ENCODE measurements at places on chromosomes 12 and 14.

DNA sequence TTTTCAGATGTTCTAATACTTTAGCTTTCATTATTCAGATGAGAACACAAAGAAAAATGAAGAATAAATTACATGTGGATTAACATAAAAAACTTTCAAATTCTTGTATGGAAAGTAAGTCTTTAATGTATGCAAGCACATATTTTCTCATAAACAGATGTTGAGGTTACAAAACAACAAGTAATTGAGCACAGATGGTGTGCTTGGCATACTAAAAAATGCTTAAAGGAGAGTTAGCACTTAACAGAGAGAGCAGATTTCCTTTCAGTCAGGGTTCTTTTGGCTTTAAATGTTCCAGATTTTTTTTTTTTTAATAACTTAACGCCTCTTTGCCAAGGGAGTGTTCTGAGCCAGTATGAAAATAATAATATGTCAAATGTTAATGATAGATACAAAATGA lies 96.0 kb downstream of the RASSF9 start:
- DNase-seq: no peak

DNA sequence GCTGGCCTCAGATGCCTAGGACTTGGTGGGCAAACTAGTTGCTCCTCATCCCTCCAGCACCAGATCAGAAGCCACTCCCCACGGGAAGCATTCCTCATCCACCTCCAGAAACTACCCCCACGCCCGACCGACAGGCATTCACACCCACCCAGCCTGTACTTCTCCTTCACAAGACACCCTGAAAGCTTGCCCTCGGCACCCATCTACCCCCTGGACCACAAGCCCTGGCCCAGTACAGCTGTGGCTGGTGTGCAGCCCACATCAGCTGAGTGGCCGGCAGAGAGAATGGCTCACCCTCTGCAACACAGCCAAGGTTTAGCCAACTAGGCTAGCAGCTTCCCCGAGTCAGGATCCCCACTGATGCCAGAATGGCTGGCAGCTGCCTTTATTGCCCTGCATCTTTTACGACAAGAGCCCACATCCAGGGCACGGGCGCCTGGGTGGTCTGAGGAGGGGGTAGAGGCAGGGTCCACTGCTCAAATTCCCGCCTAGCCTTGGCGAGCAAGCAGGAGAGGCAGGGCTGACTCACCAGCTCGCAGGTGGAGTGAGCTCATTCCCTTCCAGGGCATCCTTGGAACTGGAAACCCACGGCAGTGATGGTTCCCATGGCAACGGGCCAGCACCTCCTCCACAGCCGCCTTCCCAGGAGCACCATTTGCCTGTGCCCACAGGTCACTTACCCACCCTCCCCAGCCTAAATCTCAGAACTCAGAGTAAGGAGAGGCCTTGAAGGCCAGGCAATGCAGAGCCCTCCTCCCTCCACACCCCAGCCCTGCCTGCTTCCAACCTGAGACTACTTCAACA lies 17.1 kb downstream of the ACTN1 start:
- no peak for DNase-seq

DNA sequence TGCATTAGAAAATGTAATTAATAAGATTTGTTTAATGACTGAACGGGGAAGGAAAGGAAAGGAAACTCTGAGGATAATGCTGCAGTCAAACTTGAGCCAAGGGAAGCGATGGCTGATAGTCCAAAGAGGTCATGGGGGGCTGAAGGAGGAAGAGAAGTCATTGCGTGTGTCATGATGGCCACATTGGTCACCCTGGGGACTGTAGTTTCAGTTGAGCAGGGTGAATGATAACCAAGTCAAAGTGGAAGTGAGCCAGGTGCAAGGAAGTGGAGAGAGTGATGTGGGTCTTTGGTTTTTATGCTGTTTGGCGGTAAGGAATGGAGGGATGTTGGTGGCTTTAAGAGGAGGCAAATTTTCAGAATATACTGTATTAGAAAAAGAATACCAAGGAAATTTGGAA lies 21.6 kb downstream of the C12orf75 start:
- DNase-seq: no peak

DNA sequence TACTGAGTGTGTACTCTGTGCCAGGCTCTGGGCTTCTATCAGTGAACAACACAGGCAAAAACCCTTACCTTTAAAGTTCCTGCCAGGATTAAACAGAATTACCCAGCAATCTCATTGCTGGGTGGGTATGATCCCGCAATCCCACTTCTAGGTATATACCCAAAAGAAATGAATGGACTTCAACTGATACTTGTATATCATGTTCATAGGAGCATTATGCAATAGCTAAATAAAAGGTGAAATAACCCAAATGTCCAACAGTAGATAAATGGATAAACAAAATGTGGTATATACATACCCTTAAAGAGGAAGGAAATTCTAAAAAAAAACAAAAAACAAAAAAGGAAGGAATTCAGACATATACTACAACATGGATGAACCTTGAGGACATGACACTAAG lies 14.7 kb downstream of the DAZAP2 start:
- DNase-seq: no peak

DNA sequence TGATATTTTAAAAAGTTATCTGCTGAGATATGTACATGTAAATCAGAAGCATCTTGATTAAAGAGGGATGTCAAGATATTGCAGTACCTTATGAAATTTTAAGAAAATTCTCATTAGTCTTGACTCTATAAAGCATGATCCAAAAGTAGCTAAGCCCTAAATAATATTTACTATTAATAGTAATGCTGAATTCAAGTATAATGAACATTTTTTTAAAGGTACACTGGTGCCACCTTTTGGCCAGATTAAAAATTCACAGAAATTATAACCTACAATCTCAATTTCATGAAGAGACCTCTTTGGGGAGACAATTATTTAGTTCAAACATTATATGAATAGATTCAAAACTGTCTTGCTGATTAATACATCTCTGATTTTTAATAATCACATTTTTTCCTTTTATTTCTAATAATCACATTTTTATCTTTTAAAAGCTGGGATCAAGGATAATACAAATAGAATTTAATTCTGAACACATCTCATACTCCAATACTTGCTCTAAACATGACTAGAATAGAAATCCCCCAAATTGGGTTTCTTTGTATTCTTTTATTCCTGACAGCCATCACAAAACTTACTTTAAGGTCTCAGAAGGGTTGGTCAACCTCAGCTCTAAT lies 13.4 kb downstream of the AKAP5 start:
- peak; percentile 62 for DNase-seq

GRCh38 chr12:93798279-93799151 lies 121.3 kb downstream of the CRADD start:
- DNase-seq: no peak

- no peak for DNase-seq
Observed at GRCh38 chr12:116687888-116688287, 50.0 kb downstream of the SPRING1 start.

- DNase-seq: no peak
Observed at GRCh38 chr14:85280074-85280473, 249.9 kb upstream of the FLRT2 start.

- no peak for DNase-seq
Observed at GRCh38 chr12:105335856-105336255, 5.4 kb downstream of the C12orf75 start.

DNA sequence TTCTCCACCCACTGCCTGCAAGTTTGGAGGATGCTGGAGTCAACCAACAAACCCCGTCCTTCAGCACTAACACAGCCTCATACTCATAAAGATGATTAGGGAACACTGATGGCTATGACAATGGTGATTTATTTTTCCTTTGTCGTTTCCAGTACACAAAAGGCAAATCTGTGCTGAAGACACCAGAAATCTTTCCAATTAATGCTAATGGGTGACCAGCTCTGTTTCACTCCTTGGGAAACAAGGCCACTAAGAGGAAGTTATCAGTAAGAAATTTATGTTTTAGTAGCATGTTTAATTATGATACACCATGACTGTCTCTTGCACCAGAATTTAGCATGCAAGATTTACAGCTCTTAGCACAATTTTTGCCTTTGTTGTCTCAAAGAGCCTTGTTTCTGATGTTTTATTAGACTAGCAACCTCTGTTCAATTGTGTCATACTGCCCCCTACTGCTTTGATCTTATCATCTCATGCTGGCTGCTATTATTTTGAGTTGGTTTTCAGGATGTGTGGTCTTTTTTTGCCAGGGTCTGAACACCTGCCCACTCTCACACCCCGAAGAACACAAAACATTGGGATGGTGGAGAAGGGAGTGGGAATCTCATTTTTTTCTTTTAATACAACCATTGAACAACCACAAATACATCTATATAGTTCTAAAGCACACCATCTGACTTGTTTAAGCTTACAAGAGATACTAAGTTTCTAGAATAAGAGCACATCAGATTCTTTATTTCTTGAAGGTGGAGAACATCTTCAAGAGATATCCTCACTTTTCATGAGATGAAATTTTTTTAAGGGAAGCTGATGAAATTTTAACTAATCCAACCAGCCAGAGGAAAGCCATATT lies 160.9 kb downstream of the SPTSSA start:
- DNase-seq: peak; percentile 31

DNA sequence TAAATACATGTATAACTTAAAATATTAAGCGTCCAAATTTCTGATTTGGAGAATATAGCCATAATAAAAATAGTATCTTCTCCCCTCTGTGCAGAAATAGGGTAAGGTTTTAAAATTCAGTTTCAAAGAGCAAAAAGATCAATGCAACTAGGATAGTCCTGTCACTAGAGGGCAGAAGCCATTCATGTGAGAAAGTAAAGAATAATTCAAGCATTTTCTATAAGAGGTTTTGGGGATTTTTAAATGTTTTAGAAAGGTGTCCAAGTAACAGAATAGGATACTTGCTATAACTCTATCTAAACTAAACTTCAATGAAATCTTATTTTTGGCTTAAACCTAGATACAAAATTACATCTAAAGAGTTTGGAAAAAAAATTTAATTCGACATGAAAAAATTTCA lies 50.3 kb downstream of the ADAMTS20 start:
- no peak for DNase-seq

DNA sequence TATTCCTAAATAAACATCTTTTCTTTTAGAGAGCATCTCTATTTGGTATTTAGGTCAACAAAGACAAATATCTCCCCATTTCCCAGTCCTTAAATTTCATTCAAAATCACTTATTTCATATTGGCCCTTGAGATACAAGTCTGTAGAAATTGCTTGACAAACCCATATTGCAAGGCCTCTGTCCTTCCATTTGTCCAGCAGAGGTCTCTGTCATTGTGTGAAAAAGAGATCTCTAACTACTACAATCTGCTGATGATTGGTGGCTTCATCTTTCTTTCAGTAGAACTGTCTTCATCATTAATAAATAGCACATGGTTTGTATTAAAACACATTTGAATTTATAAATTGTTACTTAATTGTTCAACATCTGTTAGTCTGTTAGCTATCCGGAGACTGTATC lies 252.6 kb downstream of the ACSS3 start:
- DNase-seq: no peak

DNA sequence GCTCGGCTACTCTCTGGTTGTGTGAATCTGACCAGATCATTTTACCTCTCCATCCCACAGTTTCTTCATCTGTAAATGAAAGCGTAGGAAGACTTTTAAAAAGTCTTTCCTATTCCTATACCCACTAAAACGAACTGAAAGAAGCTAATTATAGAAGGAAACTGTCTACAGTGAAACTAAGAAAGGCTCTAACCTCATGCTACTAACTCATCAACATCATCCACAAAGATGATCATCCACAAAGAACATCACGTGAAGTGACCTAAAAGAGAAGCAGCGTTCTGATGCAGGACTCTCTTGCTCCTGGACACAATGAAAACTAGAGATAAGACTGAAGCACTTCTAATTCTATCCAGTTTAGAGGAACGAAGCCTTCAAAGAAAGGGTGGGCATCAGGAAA lies 58.5 kb upstream of the OSBPL8 start:
- DNase-seq: no peak

Data from CD4-positive, alpha-beta T cell treated with Interleukin-2 at 100 ng/mL for 4 hours (primary cell).